ENCODE measurements at places on chromosomes 12 and 14.

GRCh38 chr14:54629635-54630360 lies 62.9 kb downstream of the SAMD4A start:
- no peak for DNase-seq

DNA sequence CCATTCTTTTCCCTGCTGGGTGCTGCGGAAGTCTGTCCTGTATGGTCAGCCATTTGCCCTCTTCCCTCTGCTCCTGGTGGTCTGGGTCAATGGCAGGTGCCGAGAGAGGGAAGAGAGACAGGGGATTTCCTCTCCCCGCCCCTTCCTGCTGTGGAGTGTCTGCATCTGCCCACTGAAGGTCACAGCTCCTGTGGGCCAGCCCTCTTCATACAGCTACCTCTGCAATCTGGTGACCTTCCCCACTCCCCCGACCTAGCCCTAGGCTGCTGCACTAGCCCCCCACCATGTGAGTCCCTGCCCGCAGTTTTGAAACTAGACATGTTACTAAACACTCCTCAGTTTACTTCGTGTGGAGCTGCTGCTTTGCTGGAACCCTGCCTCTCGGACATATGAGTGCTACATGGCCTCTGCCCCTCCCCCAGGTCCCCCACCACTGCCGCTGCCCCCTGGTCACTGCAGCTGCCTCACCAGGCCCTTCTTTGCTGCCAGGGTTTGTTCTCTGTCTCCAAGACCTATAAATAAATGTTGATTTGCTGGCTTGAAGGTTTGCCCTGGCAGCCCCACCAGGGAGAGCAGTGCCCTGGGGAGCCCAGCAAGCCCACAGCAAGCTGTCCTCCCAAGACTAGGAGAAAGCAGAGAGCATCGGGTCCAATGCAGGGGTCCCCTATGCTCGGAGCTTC lies 102.9 kb downstream of the DPF3 start:
- DNase-seq: no peak

DNA sequence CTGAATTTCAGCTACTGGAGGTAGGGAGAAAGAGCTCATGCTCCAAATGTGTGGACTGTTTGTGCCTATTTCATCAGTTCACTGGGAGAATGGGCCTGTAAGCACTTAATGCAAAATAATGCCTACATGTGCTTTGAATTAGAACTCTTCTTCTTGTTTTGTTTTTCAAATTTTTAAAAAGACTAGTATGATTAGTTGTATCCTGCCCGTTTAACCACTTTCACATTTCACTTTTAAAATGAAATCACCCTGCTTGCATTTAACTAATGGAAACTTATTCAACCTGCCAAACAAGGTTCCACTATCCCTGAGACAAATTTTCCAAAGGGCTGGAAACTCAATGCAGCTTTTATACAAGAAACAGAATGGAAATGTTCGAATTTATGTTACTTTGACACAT lies 79.7 kb downstream of the SAMD4A start:
- DNase-seq: no peak

- DNase-seq: no peak
Observed at GRCh38 chr12:53057816-53058500, 8.1 kb downstream of the TNS2 start.

- no peak for DNase-seq
Observed at GRCh38 chr12:91163116-91163515, 19.5 kb downstream of the DCN start.

GRCh38 chr12:97267594-97268202 lies 194.9 kb upstream of the RMST start:
- no peak for DNase-seq

GRCh38 chr14:105387530-105387922 lies 10.8 kb upstream of the TEX22 start:
- DNase-seq: no peak

- DNase-seq: no peak
Observed at GRCh38 chr12:52073531-52074381, 4.0 kb downstream of the ATG101 start.

GRCh38 chr12:103279444-103279843 lies 216.3 kb downstream of the C12orf42 start:
- no peak for DNase-seq

DNA sequence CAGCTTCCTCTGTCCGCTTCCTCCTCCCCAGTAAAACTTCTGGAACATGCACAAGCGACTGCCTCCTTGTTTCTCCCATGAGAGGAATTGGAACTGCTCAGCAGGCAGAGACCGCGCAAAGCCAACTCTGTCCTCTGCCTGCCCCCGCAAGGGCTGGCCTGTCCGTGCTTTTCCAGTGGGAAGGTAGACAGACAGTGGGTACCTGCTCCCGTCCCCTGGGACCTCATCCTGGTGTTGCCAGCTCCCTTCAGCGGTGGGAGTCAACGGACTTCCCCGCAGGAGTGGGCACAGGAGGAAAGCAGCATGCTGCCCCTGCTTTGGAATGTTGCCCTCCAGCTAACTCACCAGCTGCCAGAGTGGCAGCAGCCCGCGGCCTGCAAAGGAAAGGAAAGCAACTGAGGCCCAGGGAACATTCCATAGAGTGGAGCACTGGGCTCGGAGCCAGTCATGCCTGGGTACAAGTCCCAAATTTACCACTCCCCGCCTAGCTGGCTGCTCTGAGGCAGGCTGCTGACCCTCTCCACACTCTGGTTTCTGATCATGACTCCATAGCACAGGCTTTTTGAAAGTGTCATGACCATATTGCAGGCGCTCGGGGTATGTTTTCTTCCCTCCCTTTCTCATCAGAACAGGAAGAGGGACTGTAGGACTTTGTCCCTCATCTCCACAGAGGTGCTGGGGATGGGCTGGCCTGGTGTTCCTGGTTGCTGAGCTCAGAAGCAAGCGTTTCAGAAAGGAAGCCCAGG lies 89.2 kb upstream of the CLMN start:
- no peak for DNase-seq

DNA sequence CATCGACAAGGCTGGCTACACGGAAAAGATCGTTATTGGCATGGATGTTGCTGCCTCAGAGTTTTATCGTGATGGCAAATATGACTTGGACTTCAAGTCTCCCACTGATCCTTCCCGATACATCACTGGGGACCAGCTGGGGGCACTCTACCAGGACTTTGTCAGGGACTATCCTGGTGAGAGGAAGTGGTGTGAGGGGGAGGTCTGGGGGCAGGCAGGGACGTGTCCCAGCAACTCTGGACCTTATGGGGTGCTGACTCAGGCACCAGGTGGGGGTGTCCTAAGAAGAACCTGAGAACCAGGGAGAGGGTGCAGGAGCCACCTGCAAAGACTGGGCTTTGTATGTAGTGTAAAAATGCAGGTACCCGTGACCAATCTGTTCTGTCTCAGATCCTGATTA lies 5.2 kb downstream of the ENO2 start:
- no peak for DNase-seq

DNA sequence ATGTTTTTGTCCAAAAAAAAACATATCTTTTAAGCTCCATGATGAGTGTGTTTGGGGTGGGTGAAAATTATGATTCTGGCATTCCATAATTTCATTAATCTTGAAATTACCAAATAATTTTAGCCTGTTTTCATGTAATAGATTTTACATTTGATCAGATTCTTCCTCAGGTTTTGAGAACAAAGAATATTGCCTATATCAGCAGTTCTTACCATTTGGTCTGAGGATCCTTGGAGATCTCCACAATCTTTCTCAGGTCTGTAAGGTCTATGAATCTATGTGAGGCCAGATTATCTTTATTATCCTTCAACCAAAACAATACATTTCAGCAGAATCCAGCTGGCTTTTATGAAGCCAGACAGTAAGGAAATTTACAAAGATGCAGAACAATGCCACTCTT lies 373.3 kb upstream of the E2F7 start:
- no peak for DNase-seq

DNA sequence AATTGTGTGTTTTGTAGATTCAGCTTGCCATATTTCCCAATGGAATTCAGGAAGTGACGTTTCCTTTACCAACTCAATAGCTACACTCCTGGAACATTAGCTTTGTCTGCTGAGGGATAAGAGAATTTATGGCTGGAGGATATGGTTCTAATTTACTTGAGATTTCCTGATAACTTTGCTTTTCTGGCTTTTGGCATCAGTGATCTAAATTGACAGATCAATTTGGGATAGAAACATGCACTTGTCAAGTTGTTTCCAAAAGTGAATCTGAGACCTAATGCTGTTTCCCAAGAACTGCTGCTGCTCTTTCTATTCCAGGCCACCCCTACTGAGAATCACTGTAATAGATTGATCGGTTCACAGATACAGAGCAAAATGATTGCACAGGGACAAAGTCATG lies 43.2 kb downstream of the MGAT4C start:
- no peak for DNase-seq

- no peak for DNase-seq
Observed at GRCh38 chr12:96233939-96234461, 39.8 kb downstream of the ELK3 start.

GRCh38 chr12:86744547-86745212 lies 488.5 kb upstream of the MGAT4C start:
- no peak for DNase-seq

DNA sequence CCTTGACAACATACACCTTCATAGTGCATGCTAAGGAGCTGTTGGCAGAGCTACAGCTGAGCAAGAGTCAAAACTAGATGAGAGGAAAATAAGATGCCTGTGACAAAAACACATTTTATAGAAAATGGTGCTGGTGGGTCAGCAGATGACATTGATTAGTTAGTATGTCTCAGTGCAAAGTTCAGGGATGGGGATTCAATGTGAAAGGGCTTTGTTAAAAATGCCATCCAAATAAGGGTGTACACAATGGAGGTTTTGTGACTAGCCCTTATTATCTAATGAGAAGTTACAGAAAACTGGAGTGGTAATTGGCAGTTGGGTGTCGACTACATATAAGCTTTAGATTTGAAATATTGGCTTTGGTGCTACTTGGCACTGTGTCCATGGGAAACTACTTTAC lies 169.0 kb downstream of the MON2 start:
- no peak for DNase-seq

GRCh38 chr14:74578479-74578878 lies 33.6 kb downstream of the LTBP2 start:
- DNase-seq: no peak

DNA sequence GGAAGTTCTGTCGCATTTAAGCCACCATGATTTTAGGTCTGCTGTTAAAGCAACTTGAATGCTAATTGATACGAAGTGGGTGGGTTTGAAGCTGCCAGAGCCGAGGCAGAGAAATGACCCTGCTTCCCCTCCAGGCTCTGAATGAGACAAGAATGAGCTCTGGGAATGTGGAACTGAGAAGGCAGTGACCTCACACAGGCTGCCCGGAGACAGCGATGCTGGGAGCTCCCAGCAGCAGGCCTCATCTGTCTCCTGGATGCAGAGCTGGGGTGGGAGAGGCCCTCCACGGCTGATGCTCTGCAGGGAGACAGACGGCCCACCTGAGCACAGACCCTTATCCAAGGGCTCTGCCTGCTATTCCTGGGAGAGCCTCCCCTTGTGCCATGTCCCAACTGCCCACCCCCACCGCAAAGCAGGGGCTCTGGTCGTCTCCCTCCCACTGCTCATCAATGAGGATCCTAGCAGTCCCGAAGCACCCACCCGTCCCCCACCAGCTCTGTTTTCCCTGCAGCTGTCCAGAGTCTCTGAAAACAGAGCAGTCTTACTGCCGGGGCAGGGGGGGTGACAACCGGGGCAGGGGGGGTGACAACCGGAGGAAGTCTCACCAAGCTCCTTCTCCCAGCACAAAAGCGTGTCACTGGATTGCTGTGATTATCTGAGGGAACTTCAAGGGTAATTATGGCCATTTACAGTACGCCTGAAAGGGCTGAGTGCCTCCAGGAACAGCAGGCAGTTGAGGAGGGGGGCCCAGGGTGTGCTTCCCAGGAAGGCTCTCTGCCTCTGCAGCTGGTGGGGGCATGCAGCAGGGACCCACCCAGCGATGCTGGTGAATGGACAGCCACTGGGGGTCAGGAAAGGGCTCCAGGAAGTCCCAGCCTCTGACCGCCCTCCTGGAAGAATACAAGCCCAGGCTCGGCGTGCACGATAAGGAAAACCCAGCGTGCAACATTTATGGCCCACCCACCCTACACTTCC lies 67.8 kb downstream of the CHGA start:
- no peak for DNase-seq

DNA sequence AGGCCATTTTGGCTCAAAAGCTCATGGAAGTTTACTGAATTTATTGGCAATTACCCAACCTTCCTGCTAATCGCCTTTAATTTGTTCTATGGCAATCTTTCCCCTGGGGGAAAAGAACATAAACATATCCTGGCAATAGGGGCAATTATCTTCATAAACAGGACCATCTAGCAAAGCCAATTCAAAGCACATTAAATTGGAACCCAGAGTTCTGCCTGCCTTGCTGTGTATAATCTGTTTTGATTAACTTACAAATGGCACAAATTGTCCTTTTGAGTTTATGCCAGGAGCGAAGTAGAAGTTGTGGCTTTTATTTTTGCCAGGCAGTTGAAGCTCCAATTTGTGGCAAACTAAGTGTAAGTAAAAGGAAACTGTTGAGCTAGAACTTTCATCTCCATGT lies 68.6 kb downstream of the C12orf50 start:
- DNase-seq: no peak

DNA sequence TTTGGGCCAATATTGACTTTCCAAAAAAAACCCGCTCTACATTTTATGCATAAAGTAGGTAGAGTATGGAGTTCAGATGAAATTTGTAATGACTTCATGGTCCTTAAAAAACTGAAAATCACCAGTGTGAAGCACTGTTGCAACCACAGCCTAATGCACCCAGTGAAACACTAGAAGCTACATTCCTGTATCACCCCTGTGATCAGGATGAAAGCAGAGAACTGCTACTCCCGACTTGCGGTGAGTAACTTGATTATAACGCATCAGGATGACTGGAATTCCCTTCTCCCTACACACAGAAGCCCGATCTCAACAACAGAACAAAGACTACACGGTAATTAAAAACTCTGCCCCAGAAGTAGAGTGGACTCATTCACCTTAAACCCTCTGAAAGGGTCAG lies 33.8 kb downstream of the SPTB start:
- no peak for DNase-seq

DNA sequence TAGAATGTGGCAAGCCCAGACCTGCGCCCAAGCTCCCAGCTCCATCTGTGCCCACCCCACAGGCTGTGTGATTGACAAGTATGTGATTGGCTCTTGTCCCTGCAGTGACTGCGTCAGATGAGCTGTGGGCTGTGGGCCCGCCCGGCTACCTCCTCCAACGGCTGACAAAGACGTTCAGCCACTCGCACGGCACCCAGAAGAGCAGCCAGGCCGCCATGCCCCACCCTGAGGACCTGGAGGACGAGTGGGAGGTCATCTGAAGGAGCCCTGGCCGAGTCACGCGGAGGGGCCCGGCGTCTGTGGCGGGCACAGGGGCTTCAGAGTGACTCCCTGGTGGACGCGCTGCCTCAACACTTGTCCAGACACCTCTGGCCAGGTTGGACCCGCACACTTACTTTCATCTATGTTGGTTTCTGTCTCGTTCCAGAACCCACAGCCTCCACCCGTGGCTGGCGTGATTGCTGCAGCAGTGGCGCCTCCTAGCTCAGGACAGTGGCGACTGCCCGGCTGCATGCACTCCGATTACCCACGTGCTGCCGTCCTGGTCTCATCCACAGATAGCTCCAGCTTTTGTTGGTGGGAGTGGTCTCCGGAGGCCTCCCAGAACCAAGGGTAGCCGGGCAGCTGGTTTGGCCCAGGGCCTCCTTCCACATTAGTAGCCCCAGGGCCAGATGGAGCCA lies 11.4 kb downstream of the ANKRD9 start:
- DNase-seq: peak; percentile 66

- DNase-seq: peak; percentile 4
Observed at GRCh38 chr14:106436310-106436905, 910.0 kb downstream of the TMEM121 start.

Measured in HuH-7 (cell line).